ENCODE measurements at places on chromosomes 4 and X.

GRCh38 chr4:168674077-168674747 is 177.4 kb downstream of the PALLD start:
- no peaks in the 10 kb centered on the region for H3K36me3 ChIP-seq
- H3K27me3 ChIP-seq: peaks cover 25% of the 10 kb centered on the region
- no peak overlapping the region for H3K4me3 ChIP-seq

GRCh38 chrX:56099271-56099670 is 132.9 kb upstream of the KLF8 start:
- H3K4me1 ChIP-seq: no peaks in the 10 kb centered on the region
- no peak overlapping the region for H3K4me3 ChIP-seq
- no peaks in the 10 kb centered on the region for H3K36me3 ChIP-seq
- H3K27ac ChIP-seq: no peak overlapping the region

- H3K4me1 ChIP-seq: no peaks in the 10 kb centered on the region
- H3K4me3 ChIP-seq: no peak overlapping the region
- H3K27me3 ChIP-seq: no peaks in the 10 kb centered on the region
- no peak for DNase-seq
- no peak overlapping the region for H3K27ac ChIP-seq
- H3K36me3 ChIP-seq: no peaks in the 10 kb centered on the region
Observed at GRCh38 chr4:156390599-156391324, 437.1 kb upstream of the CTSO start.

DNA sequence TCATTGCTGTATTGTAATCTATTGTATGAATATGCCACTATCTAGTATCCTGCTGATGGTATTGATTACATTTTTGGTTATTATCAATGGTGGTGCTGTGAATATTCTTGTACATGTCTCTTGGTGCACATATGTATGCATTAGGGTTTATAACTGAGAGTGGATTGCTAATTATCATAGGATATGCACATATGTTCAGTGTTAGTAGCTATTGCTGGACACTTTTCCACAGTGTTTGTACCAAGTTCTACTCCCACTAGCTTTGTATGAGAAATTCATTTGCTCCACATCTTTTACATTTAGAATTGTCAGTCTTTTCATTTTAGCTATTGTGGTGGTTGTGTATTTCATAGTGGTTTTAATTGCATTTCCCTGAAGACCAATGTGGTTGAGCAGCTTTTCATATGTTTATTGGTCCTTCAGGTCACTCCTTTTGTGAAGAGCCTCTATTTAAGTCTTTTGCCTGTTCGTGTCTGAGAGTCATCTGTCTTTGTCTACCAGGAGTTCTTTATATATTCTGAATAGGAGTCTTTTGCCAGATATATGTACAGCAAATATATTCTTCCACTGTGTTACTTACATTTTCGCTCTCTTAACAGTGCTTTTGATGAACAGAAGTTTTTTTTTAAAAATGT is 87.1 kb downstream of the TBC1D19 start:
- H3K4me3 ChIP-seq: no peak overlapping the region
- no peak for DNase-seq
- peaks cover 13% of the 10 kb centered on the region for H3K36me3 ChIP-seq
- H3K27me3 ChIP-seq: no peaks in the 10 kb centered on the region

GRCh38 chrX:120753413-120754251 is 122.0 kb downstream of the CT47B1 start:
- H3K4me3 ChIP-seq: no peak overlapping the region
- H3K4me1 ChIP-seq: peaks cover 4% of the 10 kb centered on the region
- H3K27me3 ChIP-seq: no peaks in the 10 kb centered on the region
- no peak overlapping the region for H3K27ac ChIP-seq
- DNase-seq: no peak

DNA sequence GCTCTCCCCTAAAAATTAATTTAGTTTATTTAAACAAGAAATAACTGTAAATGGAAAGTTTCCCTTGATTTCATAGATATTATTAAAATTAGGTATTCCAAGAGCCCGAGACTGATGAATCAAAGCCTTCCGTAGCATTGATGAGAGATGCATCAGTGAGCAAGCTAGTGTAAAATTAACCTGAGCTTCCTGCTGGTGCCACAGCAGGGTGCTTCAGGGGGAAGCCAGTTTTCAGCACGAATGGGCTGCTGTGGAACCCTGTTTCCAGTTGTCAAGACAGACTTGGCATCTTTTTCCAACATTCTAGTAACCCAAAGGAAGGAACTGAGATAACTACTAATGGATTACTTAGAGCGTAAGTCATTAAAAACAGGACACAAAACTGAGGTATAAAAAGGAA is 221.7 kb downstream of the RBMX2 start:
- H3K4me3 ChIP-seq: no peak overlapping the region
- peaks cover 6% of the 10 kb centered on the region for H3K36me3 ChIP-seq

DNA sequence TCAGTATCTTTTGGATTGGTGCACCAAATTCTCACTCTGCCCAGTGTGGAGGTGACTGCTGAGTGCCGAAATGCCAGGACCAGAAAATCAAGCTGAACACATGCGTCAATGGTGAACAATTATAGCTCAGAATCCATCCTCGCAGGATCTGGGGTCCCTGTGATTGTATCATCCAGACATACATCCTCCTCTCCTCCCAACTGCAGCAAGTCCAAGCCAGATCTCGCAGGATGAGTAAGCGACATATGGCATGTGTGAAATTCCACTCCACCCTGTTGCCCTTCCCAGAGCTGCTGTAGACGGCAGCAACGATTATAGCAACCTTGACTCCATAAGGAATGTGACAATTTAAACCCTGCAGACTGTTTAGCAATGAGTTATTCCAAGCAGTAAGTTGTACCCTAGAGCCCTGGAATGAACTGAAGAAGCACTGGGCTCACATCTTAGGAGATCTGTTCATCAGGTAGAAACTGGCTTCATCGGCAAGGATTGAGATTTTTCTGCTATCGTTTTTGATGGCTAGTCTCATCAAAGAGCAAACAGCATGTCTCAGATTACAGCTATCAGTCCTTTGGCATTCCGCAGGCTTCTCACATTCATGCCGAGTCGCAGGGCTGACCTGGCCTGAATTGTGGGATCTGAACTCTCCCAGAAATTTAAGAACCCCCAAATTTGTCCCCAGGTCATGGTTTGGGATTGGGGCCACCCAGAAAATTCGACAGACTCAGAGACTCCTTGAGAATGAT is 35.5 kb upstream of the SORBS2 start:
- H3K4me3 ChIP-seq: no peak overlapping the region
- no peaks in the 10 kb centered on the region for H3K36me3 ChIP-seq
- H3K27me3 ChIP-seq: no peaks in the 10 kb centered on the region
- no peak overlapping the region for H3K27ac ChIP-seq
- DNase-seq: no peak

GRCh38 chr4:123631786-123632692 is 235.4 kb downstream of the SPRY1 start:
- no peak overlapping the region for H3K27ac ChIP-seq
- H3K27me3 ChIP-seq: no peaks in the 10 kb centered on the region
- no peaks in the 10 kb centered on the region for H3K36me3 ChIP-seq
- H3K4me1 ChIP-seq: no peaks in the 10 kb centered on the region
- H3K4me3 ChIP-seq: no peak overlapping the region

- no peak overlapping the region for H3K27ac ChIP-seq
- no peaks in the 10 kb centered on the region for H3K4me1 ChIP-seq
- H3K4me3 ChIP-seq: no peak overlapping the region
- no peak for DNase-seq
- peaks cover 11% of the 10 kb centered on the region for H3K27me3 ChIP-seq
Observed at GRCh38 chr4:142925161-142925560, 79.1 kb upstream of the INPP4B start.

DNA sequence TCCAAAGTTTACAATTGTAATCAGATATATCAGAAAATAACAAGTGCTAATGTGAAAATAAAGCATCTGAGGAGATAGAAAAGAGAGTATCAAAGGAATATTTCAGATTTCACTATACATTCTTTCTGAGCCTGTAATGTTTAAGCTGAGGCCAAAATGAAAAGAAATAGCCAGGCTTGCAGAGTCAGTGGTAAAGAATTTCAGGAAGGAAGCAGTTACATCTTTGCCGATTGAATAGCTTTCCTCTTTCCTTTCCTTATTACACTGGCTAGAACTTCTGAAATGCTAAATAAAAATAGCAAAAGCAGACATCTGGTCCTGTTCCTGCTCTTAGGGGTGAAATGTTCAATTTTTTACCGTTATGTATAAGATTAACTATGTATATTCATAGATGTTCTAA is 1441.6 kb upstream of the PCDH7 start:
- H3K4me3 ChIP-seq: no peak overlapping the region
- no peaks in the 10 kb centered on the region for H3K36me3 ChIP-seq
- H3K27me3 ChIP-seq: no peaks in the 10 kb centered on the region

- H3K27me3 ChIP-seq: peaks cover 8% of the 10 kb centered on the region
- H3K4me3 ChIP-seq: peak overlapping the region; percentile 51
- DNase-seq: no peak
- H3K27ac ChIP-seq: no peak overlapping the region
Observed at GRCh38 chrX:153685751-153686696, 1.7 kb upstream of the SLC6A8 start.

DNA sequence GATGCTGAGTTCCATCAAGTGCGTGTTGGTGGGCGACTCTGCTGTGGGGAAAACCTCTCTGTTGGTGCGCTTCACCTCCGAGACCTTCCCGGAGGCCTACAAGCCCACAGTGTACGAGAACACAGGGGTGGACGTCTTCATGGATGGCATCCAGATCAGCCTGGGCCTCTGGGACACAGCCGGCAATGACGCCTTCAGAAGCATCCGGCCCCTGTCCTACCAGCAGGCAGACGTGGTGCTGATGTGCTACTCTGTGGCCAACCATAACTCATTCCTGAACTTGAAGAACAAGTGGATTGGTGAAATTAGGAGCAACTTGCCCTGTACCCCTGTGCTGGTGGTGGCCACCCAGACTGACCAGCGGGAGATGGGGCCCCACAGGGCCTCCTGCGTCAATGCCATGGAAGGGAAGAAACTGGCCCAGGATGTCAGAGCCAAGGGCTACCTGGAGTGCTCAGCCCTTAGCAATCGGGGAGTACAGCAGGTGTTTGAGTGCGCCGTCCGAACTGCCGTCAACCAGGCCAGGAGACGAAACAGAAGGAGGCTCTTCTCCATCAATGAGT is 46.6 kb downstream of the RHOH start:
- H3K27ac ChIP-seq: peak overlapping the region; percentile 99
- H3K4me3 ChIP-seq: peak overlapping the region; percentile 82
- H3K36me3 ChIP-seq: peaks cover 95% of the 10 kb centered on the region
- peaks cover 83% of the 10 kb centered on the region for H3K4me1 ChIP-seq
- H3K27me3 ChIP-seq: no peaks in the 10 kb centered on the region
- no peak for DNase-seq

All from effector memory CD8-positive, alpha-beta T cell (primary cell).